ENCODE measurements at places on chromosomes 12 and 14.

- DNase-seq, result no peak
Observed at GRCh38 chr12:122063694-122064024, 14.9 kb upstream of the MLXIP start.

DNA sequence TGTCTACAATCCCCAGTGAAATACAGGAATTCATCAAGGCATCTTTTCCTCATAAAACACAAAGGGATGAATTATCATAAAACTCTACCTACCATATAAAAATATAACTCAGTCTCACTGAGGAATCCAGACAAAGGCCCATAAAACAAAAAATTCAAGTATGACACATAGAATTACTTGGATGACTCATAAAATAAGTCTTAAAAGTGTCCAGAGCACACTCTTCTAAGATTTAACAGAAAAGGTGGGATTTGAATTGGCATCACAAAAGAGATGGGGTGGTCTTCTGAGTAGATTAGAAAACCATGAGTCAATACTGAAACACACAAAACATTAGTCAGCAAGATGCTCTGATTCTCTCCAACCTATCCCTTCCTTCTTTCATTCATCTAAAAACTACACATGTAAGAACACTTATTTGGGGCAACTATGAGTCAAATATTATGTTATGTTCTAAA, 202.7 kb upstream of the GARIN6 start:
- no peak for DNase-seq

DNA sequence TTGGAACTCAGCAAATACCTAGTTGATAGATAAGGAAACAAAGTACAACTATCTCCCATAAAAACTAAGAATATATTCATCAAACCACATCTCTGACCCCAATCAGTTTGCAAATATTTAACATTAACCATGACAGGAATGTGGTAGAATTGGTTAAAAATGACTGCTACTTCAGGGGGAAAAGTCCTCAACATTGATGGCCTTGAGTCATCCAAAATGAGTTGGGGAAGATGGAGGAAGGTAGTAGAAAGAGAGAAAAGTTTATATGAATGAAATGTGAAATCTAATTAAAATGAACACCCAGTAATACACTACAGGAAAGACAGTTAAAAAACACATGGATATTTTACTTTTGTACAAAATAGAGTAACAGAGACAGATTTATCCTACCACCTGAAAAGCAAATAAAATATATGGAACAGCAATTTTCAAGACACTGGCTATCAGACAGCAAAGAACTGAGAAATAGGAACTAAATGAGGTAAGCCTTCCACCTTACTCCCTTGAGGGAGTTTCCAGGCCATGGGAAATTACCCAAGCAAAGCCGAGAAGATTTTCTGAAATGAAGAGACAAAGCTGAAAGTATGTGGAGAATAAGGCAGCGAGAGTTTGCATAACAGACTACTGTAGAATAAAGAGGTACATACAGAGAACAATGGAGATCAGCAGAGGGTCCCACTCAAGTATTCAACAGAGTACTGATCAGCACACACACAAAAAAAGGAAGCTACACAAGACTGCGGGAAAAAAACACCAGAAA, 49.6 kb downstream of the TC2N start:
- DNase-seq, result no peak

- DNase-seq, result no peak
Observed at GRCh38 chr14:105213361-105213760, 32.2 kb upstream of the NUDT14 start.

DNA sequence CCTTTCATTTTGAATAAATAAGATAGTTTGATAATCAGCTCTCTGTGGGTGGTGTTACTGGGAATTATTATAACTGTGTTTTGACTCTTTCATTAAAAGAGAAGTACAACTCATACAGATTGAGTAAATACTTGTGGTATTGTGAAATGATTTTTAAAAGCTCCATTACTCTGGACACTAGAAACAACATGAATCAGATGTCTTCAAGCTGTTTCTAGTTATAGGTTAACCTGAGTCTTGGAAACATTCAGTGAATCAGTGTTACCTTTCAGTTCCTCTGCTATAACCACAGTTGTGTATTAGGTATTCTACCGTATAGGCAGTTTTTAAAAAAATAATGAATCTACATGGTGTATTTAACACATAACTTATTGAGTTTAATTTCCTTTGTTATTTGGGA, 128.4 kb upstream of the SSTR1 start:
- peak; percentile 54 for DNase-seq

DNA sequence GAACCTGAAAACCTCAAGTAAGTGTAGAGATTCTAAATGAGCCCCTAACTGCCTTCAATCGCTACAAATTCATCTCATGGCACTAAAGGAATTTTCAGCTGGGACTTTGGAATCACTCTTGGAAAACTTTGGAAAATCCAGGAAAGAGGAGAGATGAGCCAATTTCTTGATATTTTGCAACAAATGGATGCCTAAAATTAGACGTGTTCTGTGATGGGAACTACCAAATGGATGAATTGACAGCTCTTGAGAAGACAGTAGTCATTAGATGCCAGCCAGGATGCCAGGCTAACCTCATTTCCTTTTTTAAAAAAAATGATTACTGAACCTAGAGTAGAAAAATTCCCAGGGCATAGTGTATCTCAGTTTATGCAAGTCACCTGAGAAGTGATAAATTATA, 78.3 kb downstream of the NPAS3 start:
- DNase-seq, result no peak

GRCh38 chr12:87529413-87529812, 499.8 kb downstream of the C12orf50 start:
- DNase-seq, result no peak

GRCh38 chr12:75656648-75657047, 145.2 kb upstream of the KRR1 start:
- no peak for DNase-seq

DNA sequence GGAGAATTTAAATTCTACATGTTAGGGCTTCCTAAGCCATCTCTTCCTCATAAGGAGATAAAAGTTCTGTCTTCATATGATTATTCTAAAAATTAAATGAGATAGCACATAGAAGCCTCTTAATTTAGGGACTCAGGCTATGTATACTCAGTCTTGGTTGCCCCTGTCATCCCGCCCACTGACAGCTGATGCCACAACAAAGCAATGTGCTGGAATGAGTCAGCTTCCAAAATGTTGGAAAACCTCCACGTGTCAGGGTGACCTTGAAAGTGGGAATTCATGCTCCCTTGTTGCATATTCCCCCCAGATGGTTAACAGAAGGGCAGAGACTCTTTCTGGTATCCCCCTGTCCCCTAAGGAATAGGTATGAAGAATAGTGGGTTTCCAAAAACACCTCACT, 238.0 kb upstream of the DDHD1 start:
- DNase-seq, result no peak

DNA sequence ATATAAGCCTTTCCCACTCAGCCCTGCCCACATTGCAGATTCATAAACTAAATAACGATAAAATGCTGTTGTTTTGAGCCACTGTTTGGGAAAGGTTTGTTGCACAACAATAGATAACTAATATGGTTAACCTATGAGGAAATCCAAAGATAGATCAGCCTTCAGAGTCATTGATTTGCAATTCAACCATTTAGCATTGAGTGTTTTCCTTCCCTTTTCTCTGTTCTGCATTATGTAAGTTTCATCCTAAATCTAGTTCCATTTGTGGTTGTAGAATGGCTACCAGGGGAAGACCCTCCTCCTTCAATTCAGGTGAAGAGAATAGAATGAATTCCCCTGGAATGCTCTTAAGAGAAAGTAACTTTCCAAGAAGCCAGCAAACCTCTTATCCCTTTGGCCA, 19.6 kb downstream of the TC2N start:
- no peak for DNase-seq

- DNase-seq, result peak; percentile 74
Observed at GRCh38 chr12:69243099-69244084, 4.0 kb downstream of the CPSF6 start.
